Stimulated activated CD8-positive, alpha-beta memory T cell treated with anti-CD3 and anti-CD28 coated beads, Interleukin-4, amount 100 ng/mL, for 1 hour (primary cell): ENCODE measurements at places on chromosomes 4 and X.

GRCh38 chr4:99612281-99612680 is 37.7 kb downstream of the MTTP start:
- DNase-seq, result no peak

- DNase-seq, result no peak
These were observed 876.5 kb upstream of the INTU start for GRCh38 chr4:126756050-126756829.

DNA sequence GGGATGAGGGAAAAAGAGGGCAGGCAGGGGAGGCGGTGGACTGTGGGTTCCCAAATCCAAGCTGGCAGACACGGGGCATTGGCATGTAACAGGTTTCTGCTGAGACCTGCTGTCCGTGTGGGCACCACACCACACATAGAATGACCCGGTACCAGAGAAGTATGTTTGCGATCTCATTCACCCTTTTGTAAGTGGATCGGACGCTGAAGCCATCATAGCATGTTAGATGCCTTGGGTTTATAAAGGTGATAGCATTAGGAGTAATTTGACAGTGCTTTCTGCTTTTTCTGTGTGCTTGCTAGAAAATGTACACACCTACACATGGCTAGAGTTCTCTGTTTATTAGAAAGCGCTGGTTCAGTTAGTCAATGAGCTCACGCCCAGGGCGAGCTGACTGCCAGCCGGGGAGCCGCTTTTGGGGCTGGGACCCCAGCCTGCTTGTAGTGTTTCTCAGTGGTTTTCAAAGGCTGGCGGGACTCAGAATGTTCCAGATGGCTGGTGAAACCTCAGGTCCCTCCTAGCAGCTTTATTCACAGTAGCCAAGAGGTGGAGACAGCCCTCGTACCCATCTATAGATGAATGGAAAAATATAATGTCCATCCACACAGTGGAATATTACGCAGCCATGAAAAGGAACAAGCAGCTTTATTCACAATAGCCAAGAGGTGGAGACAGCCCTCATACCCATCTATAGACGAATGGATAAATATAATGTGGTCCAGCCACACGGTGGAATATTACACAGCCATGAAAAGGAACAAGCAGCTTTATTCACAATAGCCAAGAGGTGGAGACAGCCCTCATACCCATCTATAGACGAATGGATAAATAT is 579 bp downstream of the IL3RA start:
- DNase-seq, result no peak

GRCh38 chr4:47839259-47839658 is 1.4 kb upstream of the CORIN start:
- DNase-seq, result no peak

- no peak for DNase-seq
These were observed 178.4 kb upstream of the RPS6KA3 start for GRCh38 chrX:20445109-20445508.

DNA sequence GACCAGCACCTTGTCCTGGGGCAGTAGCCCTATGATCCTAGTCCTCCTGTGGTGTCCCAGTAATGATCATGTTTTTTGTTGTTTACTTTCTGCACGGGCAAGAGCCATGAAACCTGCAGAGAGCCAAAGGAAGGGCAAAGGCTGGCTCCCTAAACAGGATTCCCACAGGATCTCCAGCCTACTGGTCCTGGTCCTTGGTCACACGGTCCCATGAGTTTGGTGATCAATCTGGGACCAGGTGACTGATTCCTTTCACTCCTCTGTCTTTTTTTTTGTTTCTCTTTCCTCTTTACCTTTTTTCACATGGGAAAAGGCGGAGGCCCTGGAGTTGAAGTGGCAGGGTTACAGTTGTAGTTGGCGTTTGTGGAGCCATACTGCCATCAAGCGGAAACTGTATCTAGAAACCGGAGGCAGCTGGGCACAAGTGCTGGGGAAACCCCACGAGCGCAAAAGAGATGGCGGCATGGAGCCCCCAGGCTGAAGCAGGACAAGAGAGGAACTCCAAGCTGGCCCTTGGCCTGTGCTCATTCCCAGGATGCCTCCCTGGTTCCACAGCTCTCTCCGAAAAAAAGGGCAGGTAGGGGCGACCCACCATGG is 34.6 kb downstream of the NBDY start:
- DNase-seq, result no peak

- no peak for DNase-seq
These were observed 3.4 kb downstream of the MAGEB5 start for GRCh38 chrX:26219351-26219750.

DNA sequence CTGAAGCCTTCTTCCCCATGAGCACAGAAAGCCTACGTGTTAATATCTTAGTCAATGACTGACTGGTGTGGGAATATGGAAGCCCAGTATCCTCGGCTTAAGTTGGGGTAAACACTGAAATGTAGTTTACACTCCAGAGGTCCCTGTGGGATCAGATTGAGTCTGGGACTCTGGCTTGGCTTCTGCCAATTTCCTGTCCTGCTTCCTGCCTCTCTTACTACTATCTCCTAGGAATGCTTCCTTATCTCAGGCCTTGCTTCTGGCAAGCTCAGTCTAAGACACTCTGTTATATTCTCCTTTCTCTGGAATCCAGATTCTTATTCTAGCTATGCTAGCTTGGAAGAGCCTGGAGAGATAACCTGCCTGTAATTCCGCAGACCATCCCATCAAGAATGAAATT is 174.0 kb upstream of the LDB2 start:
- DNase-seq, result no peak

- no peak for DNase-seq
These were observed 280.7 kb downstream of the RAPGEF2 start for GRCh38 chr4:159383562-159383931.

DNA sequence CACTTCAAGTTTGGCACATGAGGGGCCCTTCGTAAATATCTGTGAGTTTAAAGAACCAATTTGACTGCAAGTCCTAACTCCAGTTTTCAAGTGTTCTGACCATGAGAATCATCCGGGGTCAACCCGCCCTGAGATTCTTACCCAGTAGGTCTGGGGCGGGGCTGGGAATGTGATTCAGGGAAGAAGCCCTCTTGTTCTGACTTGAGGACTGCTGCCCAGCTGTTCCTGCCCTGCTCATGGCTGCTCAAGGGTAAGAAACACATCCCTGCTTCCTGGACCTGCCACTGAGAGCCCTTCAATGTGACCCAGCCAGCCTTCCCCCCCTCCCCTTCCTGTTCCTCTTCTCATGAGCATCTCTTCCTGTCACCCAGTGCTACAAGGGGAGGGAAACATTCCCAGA is 92.7 kb upstream of the PGRMC2 start:
- DNase-seq, result no peak

- no peak for DNase-seq
These were observed 302.2 kb downstream of the ARAP2 start for GRCh38 chr4:35942092-35942491.

- DNase-seq, result no peak
These were observed 22.1 kb downstream of the CD99 start for GRCh38 chrX:2712890-2713840.

DNA sequence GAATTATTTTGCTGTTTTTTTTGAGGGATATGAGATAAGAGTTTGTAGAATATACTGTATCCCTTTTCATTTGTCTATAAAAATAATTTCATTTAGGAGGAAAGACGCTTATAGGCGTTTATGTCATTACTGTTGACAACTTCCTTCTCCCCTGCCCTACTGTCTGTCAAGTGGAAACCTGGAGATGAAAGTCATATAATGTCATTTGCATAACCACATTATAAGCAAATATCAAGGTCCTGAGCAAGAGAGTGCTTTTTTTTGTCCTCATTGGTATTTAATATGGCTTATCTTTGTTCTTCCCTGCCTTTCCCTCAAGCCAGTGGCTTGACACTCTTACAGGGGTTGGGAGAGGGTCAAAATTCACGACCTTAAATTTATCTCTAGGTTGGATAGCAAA is 55.8 kb downstream of the LRP2BP start:
- DNase-seq, result no peak

DNA sequence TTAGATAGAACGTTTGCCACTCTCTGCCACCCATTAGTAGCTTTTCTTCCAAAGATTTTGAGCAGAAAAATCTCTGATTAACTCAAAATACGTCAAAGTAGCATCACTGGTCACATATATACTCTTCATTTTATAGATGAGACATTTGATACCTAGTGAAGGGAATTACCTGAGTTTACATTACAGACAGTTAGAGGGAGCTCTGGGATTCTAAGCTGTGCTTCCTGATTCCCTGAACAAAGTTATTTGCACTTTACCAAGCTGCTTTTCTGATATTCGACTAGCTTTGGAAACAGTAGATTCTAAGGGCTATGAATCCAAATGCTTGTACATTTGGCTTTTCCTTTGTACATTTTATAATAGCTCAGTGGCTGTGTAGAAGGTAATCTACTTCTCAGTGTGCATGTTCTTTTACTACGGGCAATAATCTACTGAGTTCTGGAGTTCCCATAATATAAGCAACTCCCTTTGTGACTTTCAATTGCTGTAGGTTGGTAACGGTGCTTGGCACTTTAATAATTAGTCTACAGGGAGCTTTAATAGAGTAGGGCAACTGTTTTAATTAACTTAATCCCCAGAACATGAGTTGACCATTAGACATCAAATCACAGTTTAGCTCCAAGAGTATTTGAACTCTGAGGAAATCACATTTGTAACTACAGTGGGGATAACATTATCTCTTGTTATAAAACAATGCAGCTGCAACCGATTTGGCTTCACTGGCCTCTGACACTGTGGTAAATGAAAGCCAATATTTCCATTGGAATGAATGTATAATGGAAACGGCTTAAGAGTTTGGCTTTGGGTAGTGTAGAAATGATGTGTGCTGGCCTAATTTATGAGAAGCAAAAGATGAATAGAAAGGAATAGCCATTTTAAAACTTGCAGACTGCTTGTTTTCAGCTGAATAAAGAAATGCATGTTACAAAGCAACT is 1602.4 kb downstream of the STIM2 start:
- DNase-seq, result no peak

GRCh38 chr4:23838131-23838530 is 51.7 kb downstream of the PPARGC1A start:
- no peak for DNase-seq

DNA sequence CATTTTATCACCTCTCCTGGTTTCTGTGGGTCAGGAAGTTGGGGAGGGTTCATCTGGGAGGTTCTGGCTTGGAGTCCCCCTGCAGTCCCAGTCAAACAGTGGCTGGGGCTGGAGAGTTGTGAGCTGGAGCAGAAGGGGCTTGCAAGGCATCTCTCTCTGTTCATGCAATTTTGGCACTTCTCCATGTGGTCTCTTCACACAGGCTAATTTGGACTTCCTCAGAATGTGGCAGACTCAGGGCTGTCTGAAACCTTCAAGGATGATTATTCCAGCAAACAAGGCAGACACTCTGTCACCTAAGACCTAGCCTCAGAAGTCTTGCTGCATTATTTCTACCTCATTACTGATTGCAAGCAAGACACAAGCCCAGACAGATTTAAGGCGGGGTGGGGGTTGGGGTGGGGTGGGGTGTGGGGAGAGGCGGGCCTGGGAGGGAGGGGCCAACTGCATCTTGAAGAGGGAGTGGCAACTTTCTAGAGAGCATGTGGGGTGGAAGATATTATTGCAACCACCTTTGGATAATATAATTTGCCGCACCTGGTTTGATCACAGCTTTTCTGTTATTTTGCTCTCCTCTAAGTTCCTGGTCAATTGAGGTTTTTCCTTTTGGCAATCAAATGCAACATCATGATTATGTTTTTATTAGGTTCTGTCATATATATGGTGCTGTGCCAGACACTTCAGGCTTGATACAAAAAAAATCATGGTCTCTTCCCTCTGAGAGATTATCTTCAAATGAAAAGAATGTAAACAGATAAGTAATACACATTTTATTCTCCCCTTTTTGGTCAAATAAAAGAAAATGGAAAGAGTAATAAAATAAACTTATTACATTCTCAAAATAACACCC is 799.5 kb downstream of the RPA4 start:
- DNase-seq, result no peak

DNA sequence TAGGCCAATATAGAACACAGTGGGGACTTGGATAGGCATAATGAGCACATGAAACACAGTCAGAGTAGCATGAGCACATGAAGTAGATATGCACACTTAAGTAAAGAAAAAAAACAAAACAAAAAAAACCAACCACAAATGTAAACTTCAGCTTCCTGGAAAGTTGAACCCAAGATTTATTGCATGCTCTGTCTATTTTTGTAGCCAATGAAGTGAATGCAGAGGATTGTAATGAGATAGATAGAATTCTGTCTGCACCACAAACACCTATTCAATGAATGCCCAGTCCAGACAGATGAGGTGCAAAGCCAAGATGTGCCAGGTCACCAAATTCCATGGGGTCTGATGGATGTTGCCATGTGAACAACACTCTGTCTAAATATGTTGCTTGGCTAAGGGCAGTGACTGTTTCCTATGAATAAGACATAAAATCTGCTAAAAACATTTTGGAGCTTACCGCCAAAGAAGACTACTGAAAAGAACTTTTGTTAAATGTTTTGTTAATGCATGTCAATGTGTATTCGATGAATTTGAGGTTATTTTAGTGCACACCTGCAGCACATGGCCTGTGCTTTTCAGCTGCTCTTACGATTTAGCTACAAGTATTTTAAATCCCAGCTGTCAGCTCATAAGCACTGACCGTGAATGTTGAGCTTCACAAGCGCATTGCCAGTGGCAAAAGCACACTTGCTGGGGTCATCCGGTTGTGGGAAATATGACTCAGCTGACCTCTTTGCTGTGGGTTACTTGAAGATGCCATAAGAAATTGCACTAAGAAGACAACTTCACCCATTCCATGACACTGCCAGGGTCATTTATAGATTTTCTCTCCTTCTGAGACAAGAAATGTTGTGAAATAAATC is 374.8 kb upstream of the GNPDA2 start:
- DNase-seq, result no peak

DNA sequence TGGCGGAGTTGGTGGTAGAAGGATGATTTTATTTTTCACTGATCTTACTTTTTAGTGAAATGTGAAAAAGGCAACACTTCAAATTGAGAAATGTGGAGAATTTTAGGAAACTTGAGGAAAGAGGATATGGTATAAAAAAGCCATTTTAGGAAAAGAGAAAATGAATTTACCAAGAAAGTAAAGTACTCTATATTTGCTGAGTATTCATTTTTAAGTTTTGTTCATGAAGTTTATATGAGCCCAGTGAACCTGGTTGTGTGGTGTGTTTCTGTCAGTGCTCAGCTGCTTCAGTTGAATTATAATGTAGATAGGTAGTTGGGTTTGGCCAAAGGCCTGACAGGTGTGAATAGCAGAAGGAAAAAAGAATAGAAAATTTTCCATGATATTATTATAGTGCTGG is 345.5 kb upstream of the FSTL5 start:
- no peak for DNase-seq

DNA sequence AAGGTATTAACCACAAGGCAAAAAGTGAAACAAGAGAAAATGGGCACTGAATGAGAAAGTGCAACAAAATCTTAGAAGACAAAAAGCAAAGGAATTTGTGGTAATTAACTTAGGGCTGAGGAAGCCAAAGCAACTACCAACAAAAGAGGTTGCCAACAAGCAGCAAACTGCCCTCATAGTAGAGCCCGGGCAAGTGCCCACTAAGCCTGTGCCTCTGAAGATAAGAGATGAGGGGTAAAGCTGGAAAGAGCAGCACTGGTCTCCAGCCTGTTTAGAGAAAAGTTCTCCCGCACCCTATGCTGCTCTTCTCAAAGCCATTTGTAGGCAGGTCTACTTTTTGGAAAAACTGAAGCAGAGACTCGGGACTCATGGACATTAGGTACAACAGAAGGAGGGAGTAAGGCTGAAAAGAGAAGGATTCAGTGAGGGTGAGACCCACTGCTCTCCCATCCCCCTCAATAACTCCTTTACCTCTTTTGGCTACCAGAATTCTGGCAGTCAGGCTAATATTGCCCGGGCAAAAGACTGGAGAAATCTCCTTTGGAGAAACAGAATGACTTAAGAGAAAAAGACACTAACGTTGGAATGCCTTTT is 29.6 kb upstream of the KCNE5 start:
- no peak for DNase-seq
